T-helper 2 cell treated with Interferon-gamma antibody and Interleukin-4, amounts not matched to agents 5 μg/mL and 100 μg/mL, for 36 hours (primary cell): ENCODE measurements at places on chromosomes 6 and 20.

DNA sequence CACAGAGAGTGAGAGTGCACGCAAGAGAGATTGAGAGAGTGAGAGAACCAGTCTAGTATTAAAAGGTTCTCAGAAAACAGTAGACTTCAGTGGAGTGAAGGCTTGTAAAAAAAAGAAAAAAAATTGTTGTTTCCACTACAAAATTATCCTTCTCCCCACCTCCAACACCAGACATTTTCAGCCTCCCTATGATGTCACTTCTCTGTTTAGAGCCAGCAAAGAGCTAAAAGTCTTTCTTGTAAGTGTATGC lies 77.8 kb downstream of the BACH2 start:
- peaks cover 35% of the 10 kb centered on the region for H3K4me1 ChIP-seq
- no peaks in the 10 kb centered on the region for H3K27me3 ChIP-seq
- DNase-seq: no peak
- H3K27ac ChIP-seq: no peak overlapping the region

GRCh38 chr6:88884361-88884760 lies 79.1 kb downstream of the RNGTT start:
- no peaks in the 10 kb centered on the region for H3K27me3 ChIP-seq

DNA sequence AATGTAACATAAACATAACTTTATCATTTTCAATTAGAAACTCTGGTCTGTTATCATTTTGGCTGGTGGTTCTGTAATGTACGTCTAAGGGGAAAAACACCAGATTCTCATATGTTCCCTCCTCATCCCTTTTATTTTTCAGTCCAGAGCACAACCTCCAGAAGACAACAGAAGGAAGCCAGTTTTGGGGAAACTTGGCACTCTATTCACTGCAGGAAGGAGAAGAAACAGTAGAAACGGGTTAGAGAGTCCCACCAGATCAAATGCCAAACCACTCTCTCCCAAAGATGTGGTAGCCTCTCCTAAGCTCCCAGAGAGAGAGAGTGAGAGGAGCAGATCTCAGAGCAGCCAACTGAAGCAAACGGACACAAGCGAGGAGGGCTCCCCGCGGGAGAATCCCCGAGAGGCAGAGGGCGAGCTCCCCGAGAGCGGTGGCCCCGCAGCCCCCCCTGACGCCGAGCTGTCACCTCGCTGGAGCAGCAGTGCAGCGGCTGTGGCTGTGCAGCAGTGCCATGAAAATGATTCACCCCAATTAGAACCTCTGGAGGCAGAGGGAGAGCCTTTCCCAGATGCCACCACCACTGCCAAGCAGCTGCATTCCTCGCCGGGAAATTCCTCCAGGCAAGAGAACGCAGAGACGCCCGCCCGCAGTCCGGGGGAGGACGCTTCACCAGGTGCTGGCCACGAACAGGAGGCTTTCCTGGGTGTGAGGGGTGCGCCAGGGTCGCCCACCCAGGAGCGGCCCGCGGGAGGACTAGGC lies 117.8 kb downstream of the RTN4IP1 start:
- H3K27me3 ChIP-seq: peaks cover 11% of the 10 kb centered on the region
- H3K4me1 ChIP-seq: peaks cover 47% of the 10 kb centered on the region
- H3K36me3 ChIP-seq: peaks cover 1% of the 10 kb centered on the region
- H3K27ac ChIP-seq: peak overlapping the region; percentile 94
- peak overlapping the region; percentile 89 for H3K4me3 ChIP-seq

DNA sequence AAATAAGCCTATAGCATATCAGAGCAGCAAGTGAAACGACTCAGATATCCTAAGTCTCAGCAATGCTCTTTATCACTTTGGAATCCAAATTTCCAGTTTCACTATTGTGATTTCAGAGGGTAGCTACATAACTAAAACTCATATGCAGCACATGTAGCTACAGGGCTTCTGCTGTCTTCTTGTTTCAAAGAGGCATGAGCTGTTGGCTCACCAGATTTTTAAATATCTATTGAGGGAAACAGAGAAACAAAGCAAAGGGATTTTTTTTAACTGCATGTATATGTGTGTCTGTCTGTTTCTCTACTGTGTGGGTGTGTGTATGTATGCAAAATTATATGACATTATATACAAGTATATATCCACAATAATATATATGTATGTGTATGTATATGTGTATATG lies 258.4 kb downstream of the HDGFL1 start:
- no peak overlapping the region for H3K4me3 ChIP-seq
- no peak for DNase-seq
- no peaks in the 10 kb centered on the region for H3K36me3 ChIP-seq
- H3K4me1 ChIP-seq: no peaks in the 10 kb centered on the region
- H3K27ac ChIP-seq: no peak overlapping the region
- no peaks in the 10 kb centered on the region for H3K27me3 ChIP-seq
